Fibroblast of the aortic adventitia (primary cell): ENCODE measurements at places on chromosomes 1 and 21. TPM values are rescaled to one million over a fixed set of nuclear protein-coding genes. Genes with fewer than 3 reads are reported as not detected.

INKA2 gene
- 0.27 TPM in 1 of 2 replicates, not detected in the other for total RNA-seq

C1orf210 gene
- total RNA-seq: not detected in 2 replicates

HRNR gene
- not detected in 2 replicates for total RNA-seq

PROX1 gene
- total RNA-seq: 0.36 TPM in 1 of 2 replicates, not detected in the other

NPHS2 gene
- total RNA-seq: not detected in 2 replicates
